ENCODE measurements at places on chromosomes 7 and 10. TPM values are rescaled to one million over a fixed set of nuclear protein-coding genes. Genes with fewer than 3 reads are reported as not detected.

Gene CACNB2
- 0.14 TPM for total RNA-seq

Gene CALCR
- total RNA-seq: 0.14 TPM

Gene MOGAT3
- total RNA-seq: not detected

Gene NPY
- not detected for total RNA-seq

Gene OR2A1
- total RNA-seq: not detected

Gene CRYGN
- total RNA-seq: not detected

Gene GCK
- not detected for total RNA-seq

Gene IFIT1B
- not detected for total RNA-seq

Gene BTBD16
- total RNA-seq: not detected

Gene FAM13C
- total RNA-seq: 0.14 TPM

Gene DDX56
- total RNA-seq: 41.4 TPM

Gene SPDYE2
- total RNA-seq: not detected

Gene FAM25A
- total RNA-seq: not detected

Gene CUBN
- 3.7 TPM for total RNA-seq

Gene GPR146
- 0.14 TPM for total RNA-seq

Gene KIAA1549
- total RNA-seq: 3.3 TPM

Gene KLHL7
- total RNA-seq: 37.9 TPM

Gene FMC1
- 9.6 TPM for total RNA-seq

Gene ZNF248
- 5.5 TPM for total RNA-seq

Gene PNLIPRP3
- not detected for total RNA-seq

Gene PIP
- not detected for total RNA-seq

Gene WNT16
- total RNA-seq: 3.9 TPM

Gene ADRB1
- total RNA-seq: not detected

Gene TWIST1
- 34.4 TPM for total RNA-seq

Gene ASB10
- total RNA-seq: not detected

Gene MGMT
- 5.9 TPM for total RNA-seq

Gene ACHE
- 0.14 TPM for total RNA-seq

Gene RARRES2
- 35.2 TPM for total RNA-seq

Gene PRF1
- total RNA-seq: not detected

Gene SFTPA1
- total RNA-seq: not detected
